ENCODE measurements at places on chromosomes 5 and 9.

GRCh38 chr9:113380869-113381378, 4.1 kb upstream of the HDHD3 start:
- no peak for DNase-seq
- no peaks in the 10 kb centered on the region for H3K27me3 ChIP-seq
- peaks cover 19% of the 10 kb centered on the region for H3K4me1 ChIP-seq
- H3K27ac ChIP-seq, result peak overlapping the region; percentile 59

DNA sequence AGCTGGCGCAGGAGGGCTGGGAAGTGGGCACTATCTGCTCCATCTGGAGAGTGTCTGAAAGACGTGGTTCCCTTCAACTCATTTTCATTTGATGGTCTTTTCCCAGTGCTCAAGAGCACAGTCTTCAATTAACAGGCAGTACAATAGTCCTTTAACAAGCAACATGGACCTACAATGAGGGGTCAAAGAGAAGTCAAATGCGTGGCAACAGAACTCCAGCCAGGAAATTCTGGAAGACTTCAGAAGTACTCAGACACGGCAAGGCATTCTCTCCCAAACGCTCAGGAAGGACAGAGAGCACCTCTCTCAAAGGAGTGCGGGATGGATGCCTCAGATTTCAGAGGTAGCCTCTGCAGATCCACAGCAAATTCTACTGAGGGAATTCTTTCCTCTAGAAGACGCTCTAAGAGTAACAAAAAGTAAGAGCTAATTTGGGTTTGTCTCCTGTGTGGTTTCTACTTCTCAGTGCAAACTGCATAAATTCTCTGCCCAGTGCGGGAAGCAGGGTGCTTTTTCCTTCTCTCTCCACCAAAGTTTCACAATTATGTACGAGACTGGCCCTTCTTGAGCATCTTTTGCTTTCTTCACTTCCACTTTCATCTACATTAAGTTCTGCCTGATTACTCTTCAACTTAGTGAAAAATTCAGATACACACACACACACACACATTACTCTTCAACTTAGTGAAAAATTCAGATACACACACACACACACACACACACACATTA, 56.4 kb downstream of the LHFPL2 start:
- no peak for DNase-seq
- no peak overlapping the region for H3K4me3 ChIP-seq
- H3K4me1 ChIP-seq, result peaks cover 19% of the 10 kb centered on the region
- peak overlapping the region; percentile 4 for H3K27ac ChIP-seq
- peaks cover 7% of the 10 kb centered on the region for H3K36me3 ChIP-seq
- no peaks in the 10 kb centered on the region for H3K27me3 ChIP-seq

DNA sequence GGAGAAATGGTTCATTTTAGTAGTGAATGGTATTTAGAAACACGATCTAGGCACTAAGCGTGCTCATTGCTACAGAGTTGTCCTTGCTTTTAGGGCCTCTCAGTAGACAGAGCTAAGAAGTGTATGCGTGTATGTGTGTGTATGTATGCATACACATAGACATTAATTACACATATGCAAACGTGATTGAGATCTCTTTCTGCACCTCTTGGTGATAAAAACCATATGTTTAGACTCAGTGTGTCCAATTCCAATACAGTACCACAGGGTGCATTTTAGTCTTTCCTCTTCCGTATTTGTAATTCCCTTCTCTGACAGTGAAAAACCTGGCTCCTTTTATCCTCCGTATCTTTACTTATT, 13.1 kb downstream of the TRIO start:
- no peak overlapping the region for H3K4me3 ChIP-seq
- no peaks in the 10 kb centered on the region for H3K36me3 ChIP-seq
- H3K27ac ChIP-seq, result no peak overlapping the region
- DNase-seq, result no peak
- H3K4me1 ChIP-seq, result peaks cover 33% of the 10 kb centered on the region

DNA sequence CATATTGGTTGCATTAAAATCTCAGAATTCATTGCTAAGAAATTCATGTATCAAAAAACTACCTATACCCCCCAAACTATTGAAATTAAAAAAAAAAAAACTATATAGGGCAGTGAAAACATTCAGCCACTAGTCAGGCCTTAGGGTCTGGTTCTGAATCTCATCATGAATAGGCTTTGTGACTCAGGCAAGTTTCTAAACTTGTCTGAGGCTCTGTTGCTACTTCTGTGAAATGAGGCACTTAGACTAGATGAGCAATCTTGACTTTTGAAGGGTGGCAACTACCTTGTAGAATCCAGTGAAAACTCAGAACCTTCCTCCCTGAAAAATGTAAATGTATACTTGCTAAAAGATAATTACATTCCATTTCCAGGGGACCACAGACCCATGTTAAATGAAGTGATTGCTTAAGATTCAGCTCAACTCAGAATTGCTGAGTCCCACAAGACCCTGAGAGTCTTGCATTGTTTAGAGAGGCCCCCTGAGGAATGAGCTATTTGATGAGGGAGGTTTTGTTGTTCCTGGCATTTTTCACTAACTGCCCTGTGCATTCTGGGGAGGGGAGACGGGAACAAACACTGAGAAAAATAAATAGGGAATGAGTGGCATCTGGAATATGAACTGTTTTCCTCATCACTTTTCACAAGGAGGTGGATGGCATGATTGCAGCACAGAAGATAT, 29.5 kb downstream of the RAI14 start:
- H3K27me3 ChIP-seq, result no peaks in the 10 kb centered on the region
- no peak overlapping the region for H3K27ac ChIP-seq
- no peaks in the 10 kb centered on the region for H3K36me3 ChIP-seq
- DNase-seq, result no peak
- no peaks in the 10 kb centered on the region for H3K4me1 ChIP-seq

- peak overlapping the region; percentile 87 for H3K4me3 ChIP-seq
- peaks cover 13% of the 10 kb centered on the region for H3K27me3 ChIP-seq
- DNase-seq, result no peak
- H3K36me3 ChIP-seq, result no peaks in the 10 kb centered on the region
These were observed 1.7 kb downstream of the GPRIN1 start for GRCh38 chr5:176608142-176608705.

DNA sequence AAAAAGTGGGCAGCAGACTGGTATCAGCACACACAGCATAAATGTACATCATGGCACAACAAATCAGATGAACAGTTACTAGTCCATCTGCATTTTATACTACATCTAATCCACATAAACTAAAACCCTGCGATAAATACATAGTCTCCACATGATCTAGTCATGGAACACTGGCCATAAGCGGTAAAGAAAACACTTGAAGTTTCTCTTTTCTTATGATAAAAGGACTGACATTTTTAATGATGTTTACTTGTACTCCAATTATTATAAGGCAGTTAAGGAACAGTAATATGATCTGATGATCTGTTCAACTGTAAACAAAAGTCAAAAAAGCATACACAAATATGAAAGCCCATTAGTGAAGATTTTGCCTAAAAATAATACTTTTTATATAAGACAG, 112.5 kb downstream of the MPDZ start:
- no peak overlapping the region for H3K4me3 ChIP-seq
- no peaks in the 10 kb centered on the region for H3K27me3 ChIP-seq
- H3K4me1 ChIP-seq, result no peaks in the 10 kb centered on the region
- no peak overlapping the region for H3K27ac ChIP-seq
- H3K36me3 ChIP-seq, result no peaks in the 10 kb centered on the region

GRCh38 chr5:170300361-170301013, 2.9 kb upstream of the LCP2 start:
- peaks cover 12% of the 10 kb centered on the region for H3K27me3 ChIP-seq
- H3K36me3 ChIP-seq, result peaks cover 2% of the 10 kb centered on the region
- no peak overlapping the region for H3K27ac ChIP-seq
- no peak overlapping the region for H3K4me3 ChIP-seq
- no peak for DNase-seq

DNA sequence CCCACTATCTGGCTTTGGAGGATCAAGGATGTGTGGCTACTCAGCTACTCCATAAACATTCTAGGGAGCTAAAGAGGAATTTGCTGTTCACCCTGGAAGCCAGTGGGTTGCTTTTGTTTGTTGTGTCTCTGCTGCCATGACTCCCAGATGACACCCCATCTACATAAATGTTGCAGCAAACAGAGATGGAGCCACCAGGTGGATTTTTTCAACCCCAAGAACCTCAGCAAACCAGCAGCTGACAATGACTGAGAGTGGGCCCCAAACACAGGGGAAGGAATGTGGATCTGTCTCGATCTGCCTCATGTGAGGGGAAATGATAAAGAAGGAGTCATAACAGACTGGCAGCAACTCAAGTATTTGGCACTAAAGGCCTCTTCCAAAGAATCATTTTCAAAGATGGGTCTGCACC, 132.7 kb upstream of the TNC start:
- no peaks in the 10 kb centered on the region for H3K36me3 ChIP-seq
- no peak overlapping the region for H3K27ac ChIP-seq
- no peaks in the 10 kb centered on the region for H3K4me1 ChIP-seq
- H3K27me3 ChIP-seq, result no peaks in the 10 kb centered on the region
- no peak for DNase-seq

GRCh38 chr9:88772575-88772974, 218.7 kb upstream of the S1PR3 start:
- H3K4me3 ChIP-seq, result no peak overlapping the region
- no peak for DNase-seq
- peaks cover 4% of the 10 kb centered on the region for H3K27me3 ChIP-seq
- H3K4me1 ChIP-seq, result peaks cover 11% of the 10 kb centered on the region
- H3K36me3 ChIP-seq, result no peaks in the 10 kb centered on the region

DNA sequence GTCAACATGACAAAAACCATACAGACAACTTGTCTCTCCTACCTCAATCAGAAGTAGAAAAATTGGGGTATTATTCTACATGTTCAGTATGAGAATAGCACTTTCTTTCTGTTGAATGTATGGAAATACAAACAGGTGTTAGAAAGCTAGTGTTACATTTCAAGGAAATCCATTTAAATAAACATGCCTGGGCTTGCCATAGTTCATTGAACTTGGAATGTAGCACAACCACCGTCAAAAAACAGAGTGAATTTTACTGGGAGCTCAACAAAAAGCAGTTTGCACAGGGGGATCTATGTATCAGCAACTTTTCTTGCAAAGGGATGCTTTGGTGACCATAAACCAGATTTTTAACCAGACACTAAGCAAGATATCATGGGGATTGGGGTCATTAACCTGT, 307.9 kb upstream of the SMARCA2 start:
- no peak overlapping the region for H3K27ac ChIP-seq
- H3K27me3 ChIP-seq, result peaks cover 7% of the 10 kb centered on the region
- H3K36me3 ChIP-seq, result no peaks in the 10 kb centered on the region
- H3K4me3 ChIP-seq, result no peak overlapping the region

DNA sequence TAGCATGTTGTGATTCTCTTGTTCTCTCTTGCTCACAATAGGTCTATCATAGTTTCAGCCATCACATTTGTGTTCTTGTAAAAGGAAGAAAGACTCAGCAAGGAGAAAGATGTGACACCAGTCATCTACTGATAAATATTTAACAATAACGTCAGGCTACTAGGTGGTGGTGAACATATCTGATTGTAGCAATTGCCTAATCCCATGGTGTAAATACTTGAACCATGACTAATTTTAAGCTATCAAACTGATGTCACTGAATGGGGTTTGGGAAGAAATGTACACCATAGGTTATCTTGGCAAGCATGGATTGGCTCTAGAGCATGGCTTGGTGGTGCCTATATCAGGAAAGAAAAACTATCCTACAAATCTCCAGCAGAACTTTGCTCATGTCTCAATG, 16.6 kb downstream of the DMRTA1 start:
- no peak for DNase-seq
- H3K36me3 ChIP-seq, result no peaks in the 10 kb centered on the region
- no peak overlapping the region for H3K27ac ChIP-seq
- H3K4me3 ChIP-seq, result no peak overlapping the region
- peaks cover 7% of the 10 kb centered on the region for H3K27me3 ChIP-seq

- peaks cover 3% of the 10 kb centered on the region for H3K4me1 ChIP-seq
- H3K27me3 ChIP-seq, result peaks cover 3% of the 10 kb centered on the region
- H3K27ac ChIP-seq, result no peak overlapping the region
- H3K4me3 ChIP-seq, result no peak overlapping the region
- DNase-seq, result no peak
These were observed 300.0 kb downstream of the PIK3R1 start for GRCh38 chr5:68515514-68515913.

DNA sequence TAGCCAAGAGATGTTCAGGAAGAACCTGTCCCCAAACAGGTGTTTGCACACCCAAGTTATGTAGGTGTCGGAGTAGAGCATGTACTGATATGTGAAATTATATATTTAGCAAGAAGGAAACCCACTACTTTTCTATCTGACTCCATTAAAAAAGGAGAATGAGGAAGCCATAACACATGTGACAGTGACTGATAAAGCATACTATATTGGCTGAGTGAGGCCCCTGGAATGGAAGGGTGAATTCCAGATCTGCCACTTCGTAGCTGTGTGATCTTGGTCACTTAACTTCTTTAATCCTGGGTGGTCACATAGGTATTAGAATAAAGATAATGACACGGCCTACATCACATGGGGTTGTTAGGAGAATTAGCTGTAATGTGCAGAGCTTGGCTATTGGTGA, 116.0 kb upstream of the MAN2A1 start:
- no peak overlapping the region for H3K27ac ChIP-seq
- no peak overlapping the region for H3K4me3 ChIP-seq
- no peak for DNase-seq
- H3K27me3 ChIP-seq, result peaks cover 5% of the 10 kb centered on the region
- no peaks in the 10 kb centered on the region for H3K36me3 ChIP-seq
- H3K4me1 ChIP-seq, result no peaks in the 10 kb centered on the region

DNA sequence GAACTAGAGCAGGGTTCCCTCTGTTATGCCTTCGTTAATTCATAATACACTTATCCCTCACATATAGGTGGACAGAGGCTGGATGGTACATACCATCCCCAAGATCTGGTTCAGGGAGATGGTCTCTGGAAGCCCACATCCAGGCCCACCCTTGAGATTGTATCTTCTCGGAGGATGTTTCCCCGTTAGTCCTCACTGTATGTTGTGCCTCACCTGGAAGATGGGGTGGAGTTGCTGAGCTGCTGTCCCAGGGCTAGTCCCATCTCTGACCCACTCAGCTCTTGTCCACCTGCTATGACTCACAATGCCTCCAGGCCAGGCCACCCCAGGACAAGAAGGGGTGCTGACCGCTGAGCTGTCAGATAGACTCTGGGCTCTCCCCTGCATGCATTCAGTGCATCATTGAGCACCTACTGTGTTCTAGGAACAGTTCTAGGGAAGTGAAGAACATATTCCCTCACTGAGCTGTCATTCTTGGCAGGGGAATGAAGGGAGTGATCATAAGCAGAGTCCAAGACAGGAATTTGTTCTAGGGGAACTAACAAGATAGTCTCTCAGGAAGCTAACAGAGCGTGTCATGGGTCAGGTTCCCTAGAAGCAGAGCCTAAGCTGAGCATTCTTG, at the start of gene CBY3:
TSS of gene CBY3 (minus strand) at position 255 of the 622 bp plus-strand sequence. CDS start at position 139, 116 bp downstream.
- peak within 1 kb of the TSS; percentile 59 for H3K27ac ChIP-seq
- H3K27me3 ChIP-seq, result no peaks in the 10 kb centered on the region
- DNase-seq, result no peak
- H3K4me3 ChIP-seq, result peak within 1 kb of the TSS; percentile 52
- H3K36me3 ChIP-seq, result peaks cover 6% of the 10 kb centered on the region

All from activated B cell treated with CpG ODN at 0.5 μM for 24 hours (primary cell).